Activated T-helper 2 cell treated with anti-CD3 and anti-CD28 coated beads, Interferon-gamma antibody, Interleukin-2, Interleukin-4, amounts not matched to agents 10 μg/mL and 5 μg/mL and 100 μg/mL, durations not matched to agents 14 hours and 24 hours and 36 hours (primary cell): ENCODE measurements at places on chromosomes 12 and 14. TPM values are rescaled to one million over a fixed set of nuclear protein-coding genes. Genes with fewer than 3 reads are reported as not detected.

Gene CEBPE
- total RNA-seq = not detected in 2 replicates

Gene ISM2
- 0.11 TPM in 1 of 2 replicates, not detected in the other for total RNA-seq

Gene OR4E2
- not detected in 2 replicates for total RNA-seq

Gene DAO
- not detected in 2 replicates for total RNA-seq

Gene ACOT6
- total RNA-seq = not detected in 2 replicates

Gene DDX11
- 152 and 156 TPM in 2 replicates for total RNA-seq

Gene APOF
- total RNA-seq = not detected in 2 replicates

Gene LBHD2
- total RNA-seq = not detected in 2 replicates

Gene DENND5B
- total RNA-seq = 0.51 and 1.2 TPM in 2 replicates

Gene GPR65
- total RNA-seq = 11.0 and 11.6 TPM in 2 replicates

Gene MUCL1
- 0.51 TPM in 1 of 2 replicates, not detected in the other for total RNA-seq

Gene STAT6
- total RNA-seq = 333 and 341 TPM in 2 replicates
